ENCODE measurements at places on chromosomes 2 and 18.

DNA sequence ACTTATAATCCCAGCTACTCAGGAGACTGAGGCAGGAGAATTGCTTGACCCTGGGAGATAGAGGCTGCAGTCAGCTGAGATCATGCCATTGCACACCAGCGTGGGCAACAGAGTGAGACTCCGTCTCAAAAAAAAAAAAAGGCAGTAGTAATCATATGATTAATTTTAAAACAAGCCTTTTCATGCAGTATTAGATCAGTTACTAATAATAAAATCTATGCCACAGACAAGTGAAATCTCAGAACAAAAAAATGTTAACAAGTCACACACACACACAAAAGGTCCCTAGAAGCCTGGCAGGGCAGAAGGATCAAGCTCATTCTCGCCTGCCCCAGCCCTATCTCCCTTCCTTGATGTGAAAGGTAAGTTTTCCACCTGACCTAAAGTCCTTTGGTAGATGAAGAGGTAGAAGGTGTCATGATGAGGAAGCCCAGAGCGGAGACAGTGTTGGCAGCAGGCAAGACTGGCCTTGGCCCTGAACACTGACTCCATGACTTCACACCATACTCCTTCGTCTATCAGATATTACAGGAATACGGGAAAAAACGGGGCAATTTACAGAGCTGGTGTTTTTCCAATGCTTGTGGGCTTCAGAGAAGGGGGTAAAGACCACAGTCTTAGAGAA is 10.6 kb downstream of the KDSR start:
- DNase-seq, result no peak

- no peak for DNase-seq
Observed at GRCh38 chr2:126877041-126877440, 21.6 kb upstream of the TEX51 start.

- DNase-seq, result no peak
Observed at GRCh38 chr2:196316050-196316430, 144.7 kb upstream of the STK17B start.

GRCh38 chr2:136118819-136119716 is 1.1 kb upstream of the CXCR4 start:
- peak; percentile 94 for DNase-seq

DNA sequence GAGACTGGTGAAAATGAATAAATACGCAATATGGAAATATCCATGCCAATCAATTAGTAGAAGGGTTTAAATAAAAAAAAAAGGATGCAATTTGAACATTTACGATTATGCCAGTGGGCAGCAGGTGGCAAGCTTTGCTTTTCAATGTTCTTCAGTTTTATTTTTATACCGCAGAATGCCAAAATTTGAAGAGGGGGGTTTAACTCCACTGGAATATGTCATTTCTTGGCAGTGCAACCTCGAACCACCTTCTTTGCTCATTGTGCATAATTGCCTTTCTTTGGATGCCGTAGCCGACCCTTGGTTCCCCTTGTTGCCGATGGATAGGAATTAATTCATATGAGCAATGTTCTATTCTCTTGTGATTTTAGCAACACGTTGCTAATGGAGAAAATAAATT is 88.0 kb downstream of the LTBP1 start:
- no peak for DNase-seq

DNA sequence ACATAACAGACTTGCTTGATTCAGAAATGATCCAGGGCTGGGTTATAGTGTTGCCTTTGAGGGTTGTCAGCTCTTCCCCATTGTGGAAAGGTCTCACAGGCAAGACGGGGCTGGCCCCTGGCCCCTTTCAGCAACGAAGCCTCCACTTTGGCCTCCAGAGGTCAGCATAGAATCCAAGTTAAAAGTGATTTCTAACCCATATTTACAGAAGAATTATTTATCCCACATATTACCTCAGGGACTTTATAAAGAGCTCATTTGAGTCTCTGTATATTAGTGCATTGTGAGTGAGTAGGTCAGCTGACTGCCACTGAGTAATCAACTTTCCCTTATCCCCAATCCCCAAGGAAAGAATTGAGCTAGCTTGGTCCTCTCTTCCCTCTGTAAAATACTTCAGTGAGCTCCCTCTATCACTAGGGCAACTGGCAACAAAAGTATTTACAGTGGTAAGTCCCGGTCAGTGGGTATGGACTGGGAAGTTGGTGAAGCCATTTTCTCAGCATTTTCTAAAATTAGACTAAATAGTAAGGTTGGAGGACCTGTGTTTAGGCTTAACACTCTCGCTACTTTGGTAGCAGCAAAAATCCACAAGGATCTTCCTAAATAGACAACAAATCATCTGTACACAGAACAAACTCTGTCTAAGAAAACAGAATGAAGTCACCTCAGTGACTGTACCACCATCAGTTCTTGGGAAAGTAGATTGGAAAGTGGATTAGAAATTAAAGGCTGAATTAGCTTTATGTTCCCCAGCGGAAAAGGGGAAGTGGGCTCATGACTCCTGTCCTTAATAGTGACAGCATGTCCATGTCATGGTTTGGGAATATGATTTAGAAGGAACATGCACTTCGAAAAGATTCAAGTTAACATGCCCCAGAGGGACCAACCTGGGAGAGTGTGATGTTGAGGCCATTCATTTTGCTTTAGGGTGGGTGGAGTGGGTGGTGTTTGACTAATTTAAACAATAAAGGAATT is 171.0 kb upstream of the SIX3 start:
- no peak for DNase-seq

- DNase-seq, result no peak
Observed at GRCh38 chr2:35292199-35292598, 1063.4 kb upstream of the CRIM1 start.

GRCh38 chr2:365367-366275 is 77.7 kb upstream of the ALKAL2 start:
- no peak for DNase-seq
